ENCODE measurements at places on chromosomes 3 and 15.

GRCh38 chr3:138097192-138098172, 17.9 kb downstream of the DZIP1L start:
- DNase-seq: no peak

- DNase-seq: no peak
Measured at GRCh38 chr15:69316291-69316690, 17.6 kb downstream of the PAQR5 start.

- DNase-seq: no peak
Measured at GRCh38 chr15:78384651-78385050, 44.5 kb downstream of the CRABP1 start.

DNA sequence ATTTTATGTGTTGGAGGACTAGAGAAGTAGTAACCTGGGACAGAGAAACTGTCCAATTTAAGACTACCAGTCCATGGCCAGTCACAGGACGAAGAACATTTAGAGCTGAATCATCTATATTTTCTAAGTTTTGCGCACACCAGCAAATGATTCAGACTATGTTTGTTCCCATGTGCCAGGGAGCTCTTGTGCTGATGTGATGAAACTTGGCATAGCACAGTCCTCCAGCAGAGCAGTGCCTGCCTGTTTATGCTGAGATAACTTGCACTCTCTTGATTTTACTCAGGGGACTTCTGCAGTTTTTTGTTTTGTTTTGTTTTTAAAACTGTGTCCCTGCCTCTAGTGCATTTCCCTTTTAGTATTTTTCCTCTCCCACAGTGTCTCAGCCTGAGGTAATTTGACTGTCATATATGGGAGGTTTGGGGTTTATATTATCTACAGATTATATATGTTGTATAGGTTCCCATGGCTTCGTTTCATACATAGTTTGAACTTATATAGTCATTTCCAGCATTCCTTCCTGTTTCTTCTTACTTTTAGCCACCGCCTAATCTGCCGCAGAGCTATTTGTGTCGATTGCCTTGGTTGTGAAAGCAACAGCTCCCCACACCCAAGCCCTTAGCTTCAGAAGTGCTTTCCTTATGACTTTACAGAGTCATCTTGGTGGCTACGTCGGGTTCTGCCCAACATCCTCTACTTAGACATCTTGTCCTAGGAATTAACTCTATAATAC, 45.5 kb downstream of the PPM1L start:
- DNase-seq: no peak

- no peak for DNase-seq
Measured at GRCh38 chr3:196042673-196043072, 39.2 kb downstream of the TFRC start.

- no peak for DNase-seq
Measured at GRCh38 chr3:184260724-184261269, 556 bp downstream of the CAMK2N2 start.

- DNase-seq: peak; percentile 18
Measured at GRCh38 chr3:158539414-158540014, 31.5 kb upstream of the MLF1 start.

GRCh38 chr15:75782926-75783325, 60.3 kb upstream of the UBE2Q2 start:
- no peak for DNase-seq

DNA sequence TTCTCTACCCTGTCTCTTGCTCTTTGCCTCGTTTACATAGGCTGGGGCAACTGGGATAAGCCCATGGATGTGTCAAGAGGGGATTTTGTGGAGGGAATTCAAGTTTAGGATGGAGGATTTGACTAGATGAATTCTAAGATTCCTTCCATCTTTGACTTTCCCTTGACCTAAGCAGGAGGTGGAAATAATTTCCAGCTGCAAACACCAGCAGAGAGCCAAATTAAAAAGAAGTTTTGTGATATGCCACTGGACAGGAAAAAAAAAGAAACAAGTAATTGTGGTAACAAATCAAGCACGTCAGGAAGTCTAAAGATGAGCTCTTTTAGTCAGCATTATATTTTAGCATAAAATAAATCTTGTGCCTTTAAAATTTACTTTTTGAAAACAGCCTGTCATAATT, 49.8 kb downstream of the KCNMB2 start:
- DNase-seq: no peak

DNA sequence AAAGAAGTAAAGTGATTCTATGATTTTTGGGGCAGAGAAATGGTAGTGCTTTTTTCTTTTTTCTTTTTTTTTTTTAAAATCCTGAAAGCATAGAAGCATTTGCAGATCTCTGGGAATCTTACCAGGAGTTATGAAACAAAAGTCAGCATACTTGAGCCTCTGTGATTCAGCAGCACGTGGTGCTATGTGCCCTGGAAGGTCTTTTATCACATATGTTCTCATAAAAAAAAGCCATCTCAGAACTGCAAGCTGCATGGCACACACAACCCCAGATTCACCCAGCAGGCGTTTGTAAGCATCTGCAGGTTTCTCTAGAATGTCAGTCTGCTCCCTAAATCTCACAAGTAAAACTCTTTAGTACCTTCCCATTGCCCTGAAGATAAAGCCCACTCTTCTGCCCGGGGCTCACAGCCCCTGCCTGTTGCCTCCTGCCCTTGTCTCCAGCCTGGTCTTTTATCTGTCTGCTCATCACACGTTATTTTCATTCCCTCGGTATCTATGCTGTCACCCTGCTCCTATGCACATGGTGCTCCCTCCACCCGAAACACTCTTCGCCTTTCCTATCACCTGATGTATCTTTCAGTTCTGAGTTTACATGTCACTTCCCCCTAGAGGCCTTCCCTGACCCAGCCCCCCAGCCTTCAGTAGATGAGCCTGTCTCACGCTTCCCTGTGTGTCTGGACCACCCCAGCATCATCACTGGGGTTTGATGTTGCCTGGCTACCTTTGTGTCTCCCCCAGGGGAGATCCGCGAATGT, 72.4 kb downstream of the CHDH start:
- no peak for DNase-seq

DNA sequence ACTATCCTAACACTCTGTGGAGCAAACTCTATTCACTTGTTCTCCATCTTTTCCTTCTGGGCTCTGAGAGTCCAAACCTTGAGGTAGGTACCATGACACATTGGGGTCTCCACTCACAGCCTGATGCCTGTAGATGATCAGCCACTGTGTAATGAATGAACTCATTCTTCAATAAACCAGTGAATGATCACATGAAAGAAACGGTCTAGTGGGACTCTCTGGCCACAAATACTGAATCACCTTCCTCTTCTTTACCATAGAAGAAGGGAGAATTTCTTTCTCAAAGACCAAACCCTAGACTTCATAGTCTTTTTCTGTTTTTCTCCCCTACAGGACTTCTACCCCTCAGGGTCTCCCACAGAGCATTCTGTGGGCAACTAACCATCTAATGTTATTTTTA, 20.5 kb upstream of the ABHD2 start:
- DNase-seq: no peak

DNA sequence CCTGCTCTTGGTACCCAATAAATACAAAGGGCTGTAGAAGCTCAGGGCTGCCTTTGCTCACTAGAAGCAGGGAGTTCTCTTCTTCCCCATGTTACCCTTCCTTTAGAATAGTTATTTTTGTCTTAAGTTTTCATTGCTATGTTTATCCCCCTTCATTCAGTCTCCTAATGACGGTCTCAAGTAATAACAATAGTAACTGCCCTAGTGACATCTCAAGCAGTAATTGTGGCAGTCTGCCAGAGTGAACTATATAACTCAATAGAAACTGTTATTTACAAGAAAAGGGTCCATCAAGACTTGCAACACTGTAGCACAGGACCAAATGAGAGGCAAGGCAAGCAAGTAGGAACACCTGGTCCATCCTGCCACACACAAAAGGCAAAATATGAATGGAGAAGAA, 32.5 kb upstream of the SIN3A start:
- DNase-seq: no peak

GRCh38 chr3:8981296-8981695, 18.0 kb upstream of the RAD18 start:
- no peak for DNase-seq

- DNase-seq: no peak
Measured at GRCh38 chr3:23806534-23807423, 1.0 kb downstream of the UBE2E1 start.

- no peak for DNase-seq
Measured at GRCh38 chr3:14507305-14507741, 32.8 kb downstream of the GRIP2 start.

- DNase-seq: no peak
Measured at GRCh38 chr3:60000311-60001105, 950.7 kb upstream of the CFAP20DC start.

DNA sequence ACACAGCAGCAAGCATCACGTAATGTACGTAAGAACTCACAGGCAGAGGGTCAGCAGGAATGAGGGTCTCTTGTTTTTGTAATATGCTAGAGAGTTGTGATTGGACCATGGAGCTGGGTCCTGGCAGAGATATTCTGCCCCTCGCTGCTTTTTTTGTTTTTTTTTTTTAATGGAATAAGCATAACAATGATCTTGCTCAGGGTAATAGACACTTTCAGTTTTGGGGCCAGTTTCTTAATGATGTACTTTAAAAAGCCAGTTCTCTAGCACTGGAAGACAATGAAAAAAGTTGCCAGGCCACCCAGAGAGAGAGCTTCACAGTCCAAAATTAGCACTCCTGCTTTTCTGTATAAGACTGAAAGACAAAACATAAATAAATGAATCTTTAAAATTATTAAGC, 29.0 kb upstream of the PLSCR4 start:
- no peak for DNase-seq

GRCh38 chr3:173007079-173007723, 133.8 kb downstream of the SPATA16 start:
- DNase-seq: peak; percentile 12

GRCh38 chr15:39301589-39301999, 279.3 kb upstream of the THBS1 start:
- no peak for DNase-seq

DNA sequence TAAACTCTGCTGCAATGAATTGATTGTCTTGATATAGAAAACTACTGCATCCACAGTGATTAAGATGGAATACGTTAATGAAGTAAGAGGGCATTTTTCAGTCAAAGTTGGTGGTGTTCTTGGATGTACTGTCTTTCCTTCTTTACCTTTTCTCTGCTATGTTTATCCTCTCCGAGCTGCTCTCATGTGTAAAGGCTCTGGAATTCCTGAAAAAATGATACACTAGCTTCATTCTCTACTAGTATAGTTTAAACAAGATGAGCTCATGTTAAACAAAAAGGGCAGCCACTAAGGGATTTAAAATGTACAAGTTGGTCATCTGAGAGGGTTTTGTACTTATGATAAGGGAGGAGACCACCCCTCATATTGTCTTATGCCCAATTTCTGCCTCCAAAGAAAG, 504.6 kb upstream of the NECTIN3 start:
- DNase-seq: no peak

- no peak for DNase-seq
Measured at GRCh38 chr3:117691526-117691925, 981.9 kb downstream of the TUSC7 start.

- DNase-seq: no peak
Measured at GRCh38 chr3:16888785-16889607, 4.2 kb downstream of the PLCL2 start.

DNA sequence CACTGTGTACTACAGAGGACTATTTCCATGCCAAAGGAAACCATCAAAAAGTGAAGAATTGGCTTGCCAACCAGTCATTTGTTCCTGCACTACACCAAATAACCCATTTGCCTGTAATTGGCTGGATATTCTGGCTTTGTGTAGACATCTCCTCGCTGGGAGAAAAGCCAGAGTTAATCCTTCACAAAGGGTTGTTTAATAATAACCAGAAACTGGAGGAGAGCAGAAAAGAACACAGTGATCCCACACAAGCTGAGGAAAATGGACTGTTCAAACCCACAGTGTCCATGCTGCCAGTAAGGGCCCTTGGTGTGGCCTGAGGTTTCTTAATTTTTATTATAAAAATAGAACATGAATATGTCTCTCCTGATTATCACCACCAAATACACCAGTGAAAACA, 294.0 kb downstream of the RORA start:
- no peak for DNase-seq

DNA sequence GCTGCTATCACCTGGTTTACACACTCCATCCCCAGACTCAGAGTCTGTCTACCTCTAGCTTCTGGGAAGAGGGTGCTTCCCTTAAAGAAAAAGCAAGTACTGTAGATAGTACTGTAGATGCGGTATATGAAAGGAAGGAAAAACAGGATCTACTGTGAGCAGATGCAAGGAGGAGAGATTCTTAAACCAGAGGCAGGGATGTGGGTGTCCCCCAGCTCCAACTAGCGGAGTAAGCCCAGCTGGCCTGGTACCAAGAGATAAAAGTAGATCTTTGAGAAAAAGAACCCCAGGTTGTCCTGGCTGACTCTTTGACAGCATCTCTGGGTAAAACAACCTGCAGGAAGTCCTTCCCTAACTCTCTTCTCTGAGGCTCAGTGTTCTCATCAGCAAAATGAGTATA, 523.7 kb upstream of the PROK2 start:
- DNase-seq: no peak

Data from NCI-H2227 treated with DMSO at 0.1 percent for 48 hours (cell line).